ENCODE measurements at places on chromosomes 11 and 22.

DNA sequence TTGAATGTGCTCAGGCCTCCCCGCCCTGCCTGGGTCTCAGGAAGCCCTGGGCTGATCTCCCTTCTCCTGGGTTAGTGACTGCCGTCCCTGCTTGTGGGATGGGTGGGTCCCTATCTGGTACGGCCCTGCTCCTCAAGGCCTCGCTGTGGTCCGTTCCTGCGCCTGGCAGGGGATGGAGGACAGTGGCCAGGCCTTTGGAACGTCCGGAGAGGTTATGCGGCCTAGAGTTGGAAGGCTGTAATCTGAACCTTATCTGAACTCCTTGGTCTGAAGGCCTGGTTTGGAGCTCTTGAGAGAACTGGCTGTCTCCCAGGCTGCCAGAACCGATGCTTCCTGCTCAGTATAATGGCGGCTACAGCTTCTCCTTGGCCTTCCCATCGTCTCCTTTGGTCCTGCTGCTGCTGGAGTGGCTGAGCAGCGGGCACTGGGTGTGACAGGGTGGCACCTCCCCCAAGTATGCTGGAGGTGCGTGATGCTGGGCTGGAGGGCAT lies 72.8 kb downstream of the FLI1 start:
- no peak for DNase-seq

DNA sequence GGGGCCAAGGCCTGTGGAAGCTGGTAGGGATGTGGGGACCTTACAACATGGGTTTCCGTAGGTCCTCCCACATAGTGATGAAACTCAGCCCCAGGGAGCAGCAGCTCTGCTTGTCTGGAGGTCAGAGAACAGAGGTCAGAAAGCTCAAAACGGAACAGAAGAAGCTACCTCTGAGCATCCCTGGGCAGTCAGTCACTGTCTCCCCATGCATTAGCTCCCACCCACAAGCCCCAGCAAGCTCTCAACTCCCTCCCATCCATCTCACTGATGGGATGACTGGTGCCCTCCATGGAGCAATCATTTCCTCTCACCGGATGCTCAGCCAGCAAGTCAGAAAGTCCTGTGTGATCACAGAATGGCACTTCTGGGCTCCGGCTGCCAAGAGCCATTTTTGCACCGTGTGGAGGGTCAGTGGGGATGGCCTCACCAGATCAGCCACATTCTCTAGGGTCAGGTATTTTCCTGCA lies 1.9 kb downstream of the TPP1 start:
- no peak for DNase-seq

DNA sequence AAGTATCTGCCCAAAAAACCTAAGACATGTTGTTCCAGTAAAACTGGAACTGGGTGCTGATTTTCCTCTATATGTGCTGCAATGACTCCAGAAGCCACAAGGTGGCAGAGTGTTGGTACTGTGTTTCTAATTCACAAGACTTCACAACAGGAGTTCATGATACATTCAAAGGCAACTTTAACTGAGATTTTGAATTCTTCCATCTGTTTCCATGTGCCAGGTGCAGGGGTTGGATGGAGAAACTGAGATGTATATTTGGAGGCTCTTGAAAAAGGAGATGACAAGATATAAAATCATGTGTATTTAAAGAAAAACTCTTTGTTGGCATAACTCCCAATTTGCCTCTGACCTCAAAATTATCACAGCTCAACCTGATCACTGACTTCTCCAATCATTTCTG lies 1098.6 kb upstream of the CCDC90B start:
- DNase-seq = no peak

- DNase-seq = no peak
These were observed 28.4 kb upstream of the SLN start for GRCh38 chr11:107740271-107740670.

DNA sequence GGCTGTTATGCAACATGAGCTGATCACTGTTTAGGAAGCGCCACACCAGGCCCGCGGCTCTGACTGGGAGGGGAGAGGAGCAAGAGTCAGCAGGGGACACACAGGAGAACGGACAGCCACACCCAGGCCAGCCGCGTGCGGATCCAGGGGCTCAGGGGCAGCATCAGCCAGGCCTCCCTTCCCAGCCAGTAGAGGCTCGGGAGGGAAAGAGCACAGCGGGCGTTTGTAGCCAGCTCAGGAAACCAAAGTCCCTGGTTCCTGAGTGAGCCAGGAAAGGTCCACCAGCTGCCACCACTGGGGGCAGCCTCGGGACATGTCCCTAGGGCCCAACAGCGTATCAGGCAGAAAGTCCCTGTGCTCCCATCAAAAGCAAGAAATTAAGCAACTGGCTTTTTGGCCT lies 71.8 kb upstream of the PITPNB start:
- no peak for DNase-seq

DNA sequence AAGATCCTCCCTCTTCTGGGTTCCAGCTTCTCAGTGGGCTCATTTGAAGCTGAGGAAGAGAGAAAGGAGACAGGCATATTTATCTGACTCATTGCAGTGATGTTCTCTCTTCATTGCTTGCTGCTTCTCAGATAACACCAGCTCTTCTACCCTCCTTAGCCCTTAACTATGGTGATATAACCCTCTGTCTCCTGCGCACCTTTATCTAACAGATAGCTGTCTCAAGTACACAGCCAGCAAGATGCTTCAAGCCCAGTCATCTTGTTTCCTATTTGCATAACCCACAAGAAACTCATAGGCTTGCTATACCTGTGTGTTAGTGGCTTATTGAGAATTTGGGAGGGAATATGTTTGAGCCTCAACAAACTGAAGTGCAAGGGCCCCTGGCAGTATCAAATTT lies 12.6 kb downstream of the PRSS23 start:
- DNase-seq = no peak
